ENCODE measurements at places on chromosomes 12 and 14.
A peak's percentile ranks its signal among the peaks of the same experiment; 100 is the strongest.

DNA sequence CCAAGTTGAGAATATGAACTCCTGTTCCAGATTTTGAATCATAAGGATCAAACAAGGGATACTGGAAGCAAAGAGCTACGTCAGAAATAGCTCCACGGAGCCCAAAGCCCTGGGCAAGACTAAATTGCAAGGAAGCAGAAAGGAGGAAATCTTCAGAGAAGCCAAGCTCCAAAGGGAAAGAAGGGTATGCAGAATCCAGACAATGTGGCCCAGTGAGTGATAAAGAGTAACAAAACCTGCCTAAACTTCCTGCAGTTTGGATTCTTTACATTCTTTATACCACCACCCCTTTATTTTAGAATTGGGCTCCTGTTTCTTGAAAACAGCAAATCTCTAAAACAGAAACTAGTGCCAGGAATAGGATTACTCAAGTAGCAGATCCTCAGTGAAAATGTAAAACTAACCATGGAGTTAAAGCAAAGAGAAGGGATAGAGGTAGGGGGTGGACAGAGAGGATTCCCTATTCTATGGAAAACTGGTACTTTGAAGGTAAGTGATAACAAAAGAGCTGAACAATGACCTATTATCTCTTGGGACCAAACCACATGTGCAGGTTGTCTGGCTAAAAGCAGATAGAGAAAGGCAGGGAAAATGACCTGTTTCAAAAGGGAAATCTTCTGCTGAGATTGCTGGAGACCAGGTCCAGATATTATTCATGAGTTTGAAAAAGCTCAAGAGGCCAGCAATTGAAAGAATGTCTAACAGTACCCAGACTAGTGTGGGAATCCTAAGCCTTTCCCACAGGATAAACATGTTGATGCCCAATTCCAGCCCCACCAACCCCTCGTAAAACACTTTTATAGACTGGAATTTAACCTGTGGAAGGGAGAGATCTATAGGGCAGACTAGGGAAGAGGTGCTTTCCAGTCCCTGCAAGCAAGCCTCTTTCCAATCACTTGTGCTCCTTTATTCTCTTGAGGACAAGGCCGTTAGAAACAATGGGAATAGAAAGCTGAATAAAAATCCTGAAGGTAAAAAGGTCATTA lies 24.5 kb downstream of the MBIP start:
- DNase-seq = no peak

DNA sequence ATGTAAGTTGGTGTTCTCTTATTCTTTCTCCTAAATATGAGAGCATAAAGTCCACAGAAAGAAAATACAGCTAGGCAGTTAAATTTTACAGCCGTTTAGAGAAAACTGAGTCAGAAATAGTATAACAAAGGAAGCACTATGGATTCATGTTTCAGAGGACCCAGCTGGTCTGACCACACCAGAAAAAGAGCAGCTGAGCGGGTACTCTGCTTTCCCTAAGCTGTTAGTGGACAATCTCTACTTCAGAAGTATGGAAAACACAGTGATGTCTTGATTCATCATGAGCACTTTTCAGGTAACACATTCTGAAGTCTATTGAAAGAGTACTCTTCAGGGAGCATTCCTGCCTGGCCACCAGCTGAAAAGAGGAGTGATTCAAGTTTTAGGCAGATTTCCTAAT lies 12.4 kb downstream of the PPM1H start:
- no peak for DNase-seq

GRCh38 chr12:20426191-20426590 lies 57.9 kb downstream of the PDE3A start:
- no peak for DNase-seq

- no peak for DNase-seq
Measured at GRCh38 chr14:96978525-96979272, 181.5 kb downstream of the VRK1 start.

GRCh38 chr14:30584058-30584630 lies 25.2 kb downstream of the G2E3 start:
- DNase-seq = no peak

DNA sequence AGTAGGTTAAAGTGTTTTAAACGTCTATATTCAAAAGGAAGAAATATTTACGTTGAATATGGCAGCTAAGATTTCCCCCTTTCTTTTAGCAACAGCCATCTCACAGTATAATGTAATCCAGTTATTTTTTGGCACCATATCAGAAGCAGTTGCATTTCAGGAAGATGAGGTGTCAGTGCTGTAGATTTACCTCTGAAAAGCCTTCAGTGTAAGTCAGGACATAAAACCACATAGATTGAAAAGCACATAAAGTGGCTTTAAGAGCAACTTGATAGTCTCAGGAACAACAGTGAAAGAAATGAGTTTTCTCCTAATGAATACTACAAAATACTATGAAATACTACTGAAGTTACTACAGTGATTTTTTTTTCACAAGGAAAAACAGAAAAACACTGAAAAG lies 6.9 kb downstream of the MLH3 start:
- no peak for DNase-seq

DNA sequence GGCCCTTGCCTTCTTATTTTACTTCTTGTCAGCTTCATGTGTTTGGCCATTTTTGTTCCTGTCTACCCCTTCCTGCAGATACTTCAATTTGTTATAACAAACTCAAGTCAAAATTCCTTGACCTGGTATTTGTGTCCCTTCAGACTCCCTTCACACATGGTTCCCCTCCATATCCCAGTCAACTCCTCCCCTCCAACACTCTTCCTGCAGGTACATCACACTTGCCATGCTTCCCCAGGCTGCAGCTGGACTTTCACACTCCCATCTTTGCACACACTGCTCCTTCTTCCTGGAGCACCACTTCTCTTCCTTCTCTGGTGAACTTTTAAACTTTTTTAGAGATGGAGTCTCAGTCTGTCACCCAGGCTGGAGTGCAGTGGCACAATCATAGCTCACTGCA lies 18.9 kb upstream of the FIGNL2 start:
- no peak for DNase-seq

DNA sequence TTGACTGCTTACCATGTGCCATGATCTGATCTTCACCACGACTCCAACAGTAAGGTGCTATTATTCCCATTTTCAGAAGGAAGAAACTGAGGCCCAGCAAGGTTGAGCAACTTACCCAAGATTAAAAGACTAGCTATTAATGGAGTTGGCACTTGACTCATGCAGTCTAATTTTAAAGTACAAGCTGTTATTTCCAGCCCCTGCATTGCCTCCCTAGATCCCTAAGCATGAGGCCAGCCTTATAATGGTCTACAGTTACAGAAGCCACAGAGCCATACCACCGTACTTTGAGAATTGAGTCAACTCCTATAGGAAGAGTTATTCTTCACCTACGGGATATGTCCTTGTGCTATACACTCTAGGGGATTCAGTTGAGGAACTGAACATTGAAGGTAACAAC lies 66.7 kb upstream of the RBM19 start:
- no peak for DNase-seq

DNA sequence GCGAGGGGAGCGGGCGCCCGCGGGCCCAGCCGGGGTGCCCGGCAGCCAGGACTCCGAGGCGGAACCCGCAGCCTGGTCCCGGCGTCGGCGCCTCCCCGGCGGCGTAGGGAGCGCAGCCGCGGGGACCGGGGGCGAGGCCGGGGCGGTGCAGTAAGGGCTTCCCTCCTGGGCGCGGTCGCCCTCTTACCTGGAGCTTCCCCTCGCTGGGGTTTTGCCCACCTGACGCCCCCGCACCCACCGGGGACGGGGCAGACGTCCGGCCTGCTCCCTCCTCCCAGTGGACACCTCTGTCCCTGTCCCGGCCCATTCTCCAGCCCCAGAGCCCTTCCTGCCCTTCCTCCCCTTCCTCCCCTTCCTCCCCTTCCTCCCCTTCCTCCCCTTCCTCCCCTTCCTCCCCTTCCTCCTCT lies 413 bp upstream of the TUBA1C start:
- DNase-seq = peak; percentile 52

DNA sequence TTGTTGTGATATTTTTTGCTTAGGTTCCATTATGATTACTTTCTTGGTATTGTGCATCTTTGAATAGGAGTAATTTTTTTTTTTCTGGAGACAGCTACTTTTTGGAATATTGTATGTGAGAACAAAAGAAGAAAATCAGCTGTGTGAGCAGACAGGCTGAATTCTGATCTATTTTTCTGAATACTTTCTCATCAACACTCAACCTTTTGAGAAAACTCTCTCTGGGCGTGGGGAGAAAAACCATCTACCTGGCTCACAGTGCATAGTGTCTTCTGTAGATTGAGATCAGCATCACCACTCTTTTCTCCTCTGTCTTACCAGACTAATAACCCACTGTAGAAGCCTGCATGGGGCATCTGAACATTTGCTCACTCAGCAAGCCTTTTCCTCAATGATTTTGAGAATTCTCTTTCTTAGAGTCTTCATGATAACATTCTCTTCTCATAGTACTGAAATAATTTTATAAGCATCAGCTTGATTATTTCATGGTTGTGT lies 3.3 kb downstream of the PIK3C2G start:
- no peak for DNase-seq

DNA sequence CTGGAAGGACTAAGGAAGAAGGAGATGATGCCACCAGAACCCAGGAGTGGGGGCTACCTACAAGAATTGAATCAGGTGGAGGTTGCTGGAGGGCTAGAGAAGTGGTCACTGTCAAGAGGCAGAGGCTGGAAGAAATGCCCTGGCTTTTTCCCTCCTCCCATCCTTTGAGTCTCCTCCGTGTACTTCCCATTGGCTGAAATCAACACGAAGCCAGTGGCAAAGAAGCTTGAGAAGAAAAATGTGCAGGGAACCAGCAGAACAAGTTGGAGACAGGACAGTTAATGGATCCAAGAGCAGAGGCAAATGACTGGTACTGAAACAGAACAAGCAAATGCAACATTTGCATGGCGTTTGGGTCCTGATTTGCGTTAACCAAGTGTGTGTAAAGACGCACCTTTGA lies 9.1 kb upstream of the FBLN5 start:
- no peak for DNase-seq

GRCh38 chr14:103100281-103101121 lies 6.0 kb downstream of the EXOC3L4 start:
- no peak for DNase-seq

DNA sequence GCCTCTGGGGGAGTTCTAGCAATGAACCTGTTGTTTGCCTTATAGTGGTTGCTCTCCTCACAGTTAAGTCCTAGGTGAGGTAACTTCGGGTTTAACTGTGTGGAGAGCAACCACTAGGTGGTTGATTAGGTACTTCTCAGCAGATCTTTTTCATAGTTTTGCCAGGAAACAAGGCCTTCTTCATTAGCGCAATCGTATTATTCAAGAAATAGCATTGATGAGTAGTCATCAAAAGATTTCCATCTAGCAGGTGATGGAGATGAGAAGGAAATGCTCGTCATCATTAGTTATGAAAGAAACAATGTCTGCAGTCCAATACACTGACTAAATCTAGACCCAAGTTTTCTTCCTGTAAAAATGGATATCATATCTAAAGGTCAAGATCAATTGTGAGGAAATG lies 923.3 kb downstream of the AACS start:
- DNase-seq = no peak

DNA sequence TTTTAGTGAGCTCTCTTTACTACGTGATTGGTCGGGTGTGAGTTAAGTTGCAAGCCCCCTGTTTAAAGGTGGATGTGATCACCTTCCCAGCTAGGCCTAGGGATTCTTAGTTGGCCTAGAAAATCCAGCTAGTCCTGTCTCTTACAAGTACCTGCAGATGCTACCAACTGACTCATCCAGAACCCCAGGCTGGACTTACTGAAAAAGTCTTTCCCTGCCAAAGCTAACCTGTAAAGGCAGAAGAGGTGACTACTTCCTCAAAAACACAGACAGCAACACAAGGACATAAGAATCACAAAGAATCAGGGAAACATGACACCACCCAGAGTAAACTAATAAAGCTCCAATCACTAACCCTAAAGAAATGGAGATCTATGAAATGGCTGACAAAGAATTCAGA lies 39.1 kb upstream of the HIGD1C start:
- no peak for DNase-seq

GRCh38 chr14:60357551-60358149 lies 108.6 kb downstream of the PPM1A start:
- no peak for DNase-seq

DNA sequence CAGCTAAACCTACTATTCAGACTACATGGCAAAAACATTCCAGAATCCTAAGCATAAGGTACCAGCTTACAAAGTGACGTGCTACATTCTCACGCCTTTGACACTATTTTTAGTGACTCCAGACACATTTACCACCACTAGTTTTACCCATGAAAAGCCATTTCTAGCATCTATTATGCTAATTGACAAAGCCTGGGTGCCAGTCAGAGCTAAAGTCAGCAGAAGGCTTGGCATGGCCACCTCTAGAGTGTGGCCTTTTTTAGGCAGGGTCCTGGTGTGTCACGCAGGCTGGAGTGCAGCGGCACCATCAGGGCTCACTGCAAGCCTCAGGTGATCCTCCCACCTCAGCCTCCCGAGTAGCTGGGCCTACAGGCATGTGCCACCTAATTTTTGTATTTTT lies 75.7 kb downstream of the NT5DC3 start:
- DNase-seq = no peak

DNA sequence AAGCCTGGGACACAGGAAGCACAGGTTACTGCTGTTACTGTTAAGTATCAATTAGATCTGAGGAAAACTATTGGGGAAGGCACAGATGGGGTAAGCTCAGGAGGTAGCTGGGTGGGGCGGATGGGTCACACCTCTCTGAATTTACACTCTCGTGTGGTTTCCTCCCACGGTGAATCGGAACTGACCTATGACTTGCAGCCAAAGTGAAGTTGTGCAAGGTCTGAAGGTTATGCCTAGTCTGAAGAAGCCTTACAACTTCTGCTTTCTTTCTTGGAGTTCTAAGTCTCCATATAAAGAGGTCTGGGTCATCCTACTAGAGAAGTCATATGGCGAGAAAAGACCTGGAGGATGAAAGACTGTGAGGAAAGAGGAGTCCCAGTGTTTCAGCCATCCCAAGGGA lies 25.6 kb upstream of the GPATCH2L start:
- no peak for DNase-seq

DNA sequence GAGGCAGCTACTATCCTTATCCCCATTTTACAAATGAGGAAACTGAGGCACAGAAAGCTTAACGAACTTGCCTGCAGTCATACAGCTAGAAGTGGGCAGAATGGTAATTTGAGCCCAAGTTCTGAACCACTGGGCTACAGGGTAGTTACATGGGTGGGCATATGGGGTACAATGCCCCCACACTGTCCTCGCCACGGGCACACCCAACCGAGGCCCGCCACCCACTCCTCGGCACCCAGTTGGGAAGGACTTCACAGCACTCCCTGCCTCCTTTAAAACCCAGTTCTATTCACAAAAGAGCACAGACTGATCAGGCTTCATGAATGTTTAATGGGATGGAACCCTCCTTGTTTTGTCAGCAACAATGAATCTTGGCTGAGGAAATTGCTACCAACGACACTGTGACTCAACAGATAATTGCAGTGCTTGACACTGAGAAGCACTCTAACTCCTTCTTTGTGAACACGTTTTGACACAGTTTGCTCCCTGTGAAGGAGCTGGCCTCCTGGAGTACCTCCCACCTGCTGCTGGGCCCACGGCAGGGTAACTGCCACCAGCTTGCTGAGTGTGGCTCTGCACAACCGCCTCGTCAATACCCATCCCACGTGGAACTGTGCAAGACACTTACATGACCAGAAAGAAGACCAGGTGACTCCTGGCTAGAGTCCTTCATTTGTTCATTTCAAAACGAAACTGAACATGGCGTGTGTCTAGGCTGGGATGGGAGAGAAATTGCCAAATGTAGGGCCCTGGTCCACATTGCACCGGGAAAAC lies 63.5 kb downstream of the CLMN start:
- DNase-seq = no peak

GRCh38 chr12:67647181-67647798 lies 1.3 kb upstream of the DYRK2 start:
- DNase-seq = peak; percentile 23

- DNase-seq = peak; percentile 29
Measured at GRCh38 chr14:106209755-106210154, 683.4 kb downstream of the TMEM121 start.

- no peak for DNase-seq
Measured at GRCh38 chr14:68561531-68562007, 231.3 kb downstream of the ZFP36L1 start.
